ENCODE measurements at places on chromosomes 4 and X. TPM values are rescaled to one million over a fixed set of nuclear protein-coding genes. Genes with fewer than 3 reads are reported as not detected.

- DNase-seq, result no peak
These were observed 269.1 kb upstream of the ZFP42 start for GRCh38 chr4:187726485-187726884.

Gene NDST3
- total RNA-seq, result 0.27 TPM

Gene C4orf50
- total RNA-seq, result under 0.01 TPM

Gene HPRT1
- total RNA-seq, result 10.2 TPM

DNA sequence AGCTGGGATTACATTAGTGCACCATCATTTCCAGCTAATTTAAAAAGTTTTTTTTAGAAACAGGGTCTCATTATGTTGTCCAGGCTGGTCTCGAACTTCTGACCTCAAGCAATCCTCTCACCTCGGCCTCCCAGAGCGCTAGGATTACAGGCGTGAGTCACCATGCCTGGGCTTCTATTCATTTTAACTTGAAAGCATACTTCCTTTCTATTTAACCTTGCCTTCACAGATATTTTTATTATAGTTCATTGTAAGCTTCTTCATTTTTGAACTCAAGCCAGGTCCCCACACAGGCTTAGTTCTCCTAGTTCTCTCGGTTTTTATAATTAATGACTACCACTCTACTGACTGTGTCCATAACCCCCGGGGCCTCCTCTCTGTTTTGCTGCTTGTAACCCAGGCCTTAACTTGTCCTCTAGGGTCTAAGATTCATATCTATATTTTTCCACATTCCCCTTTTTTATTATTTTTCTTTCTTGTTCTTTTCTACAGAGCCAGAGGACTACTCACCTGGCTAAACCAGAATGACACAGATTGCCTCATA lies 50.7 kb downstream of the SNX12 start:
- no peak for DNase-seq

DNA sequence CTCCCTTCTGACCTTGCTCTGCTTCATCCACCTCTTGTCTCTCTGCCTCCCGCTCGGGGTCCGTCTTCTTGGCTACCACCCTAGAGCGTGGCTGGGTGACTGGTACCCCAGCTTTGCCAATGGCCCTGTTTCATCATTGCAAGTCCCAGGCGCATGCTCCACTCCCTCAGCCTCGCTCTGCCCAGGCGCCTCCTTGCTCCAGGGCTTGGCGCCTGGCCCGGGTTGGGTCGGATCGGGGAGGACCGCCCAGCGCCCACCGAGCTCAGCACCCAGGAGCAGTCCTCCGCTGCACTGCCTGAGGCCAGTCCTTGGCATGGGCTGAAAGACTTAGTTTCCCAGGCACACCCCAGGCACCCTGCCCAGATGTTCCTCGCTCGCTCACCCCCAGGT lies 577 bp downstream of the BGN start:
- no peak for DNase-seq

- no peak for DNase-seq
These were observed 2.2 kb upstream of the PCDH18 start for GRCh38 chr4:137534516-137534915.

DNA sequence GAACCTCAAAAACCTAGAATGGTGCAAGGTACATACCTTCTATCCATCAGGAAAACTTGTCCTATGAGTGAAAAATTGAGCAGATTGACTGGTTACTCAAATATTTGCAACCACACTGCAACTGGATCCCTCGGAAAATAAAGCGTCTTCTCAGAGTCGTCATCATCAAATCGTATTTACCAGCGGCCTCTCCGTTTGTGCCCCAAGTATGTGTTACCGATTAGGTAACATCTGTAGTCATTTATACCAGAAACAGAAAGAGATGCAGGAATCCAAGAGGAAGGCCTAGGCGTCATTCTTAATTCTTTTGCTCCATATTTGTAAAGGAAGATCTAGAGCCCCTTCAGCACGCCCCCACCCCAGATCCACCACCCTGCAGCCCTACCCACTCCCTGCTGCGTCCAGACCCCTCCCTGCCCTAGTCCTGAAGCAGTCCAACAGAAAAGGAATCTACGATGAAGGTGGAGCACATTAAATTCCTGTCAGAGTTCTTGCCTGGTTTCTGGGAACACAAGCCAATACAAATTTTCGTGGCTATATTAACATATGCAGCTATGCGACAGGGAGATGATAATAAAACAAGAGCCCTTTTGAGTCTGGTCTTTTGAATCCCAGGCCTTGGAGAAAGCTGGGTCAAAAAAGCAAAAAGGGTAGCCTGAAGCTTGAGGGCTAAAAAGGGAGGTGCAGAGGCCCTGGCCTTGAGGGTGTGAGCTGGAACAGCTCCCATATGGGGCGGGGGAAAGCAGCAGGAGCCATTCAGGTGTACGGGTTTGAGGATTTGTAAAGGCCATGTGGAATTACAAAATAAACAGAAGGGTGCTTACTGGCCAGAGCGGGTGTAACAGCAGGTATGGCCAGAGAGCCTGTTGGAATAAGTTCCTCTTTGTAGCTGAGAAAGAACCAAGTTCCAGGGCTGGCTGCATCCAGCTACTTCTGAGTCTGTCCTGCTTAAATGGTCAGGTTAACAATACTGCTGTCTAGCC lies 77.0 kb downstream of the ZNF827 start:
- no peak for DNase-seq

- peak; percentile 81 for DNase-seq
These were observed 24.0 kb downstream of the CYTL1 start for GRCh38 chr4:4995103-4995907.

Measured in hematopoietic multipotent progenitor cell (in vitro differentiated cells).